ENCODE measurements at places on chromosomes 1 and 21.

- DNase-seq, result no peak
These were observed 2.9 kb upstream of the CENPL start for GRCh38 chr1:173827611-173828010.

- no peak for DNase-seq
These were observed 11.7 kb downstream of the UBE2G2 start for GRCh38 chr21:44789880-44790279.

GRCh38 chr1:5109633-5110032 lies 455.2 kb downstream of the AJAP1 start:
- no peak for DNase-seq

GRCh38 chr1:228217551-228218344 lies 9.9 kb downstream of the OBSCN start:
- DNase-seq, result no peak

GRCh38 chr1:231626535-231626950 lies at the start of gene DISC1:
Gene DISC1 (plus strand): TSS chr1:231626790. CDS start chr1:231626868, 78 bp downstream.
- peak; percentile 63 for DNase-seq

DNA sequence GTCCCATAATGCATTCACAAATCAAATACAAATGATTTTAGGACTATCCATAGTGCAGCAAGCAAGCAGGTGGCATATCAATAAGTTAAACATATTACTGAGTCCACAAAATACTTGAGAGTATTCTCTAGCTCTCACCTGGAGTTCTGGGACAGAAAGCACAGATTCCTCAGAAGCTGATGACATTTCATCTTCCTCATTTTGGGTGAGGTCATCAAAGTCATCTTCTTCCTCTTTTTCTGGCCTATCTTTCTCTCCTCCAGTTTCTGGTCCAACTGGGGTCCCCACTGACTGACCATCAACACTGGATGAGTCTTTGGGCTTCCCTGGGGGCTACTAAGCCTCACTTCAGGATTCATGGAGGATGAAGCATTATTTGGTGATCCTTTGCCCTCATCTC lies 38.9 kb downstream of the YY1AP1 start:
- DNase-seq, result no peak

DNA sequence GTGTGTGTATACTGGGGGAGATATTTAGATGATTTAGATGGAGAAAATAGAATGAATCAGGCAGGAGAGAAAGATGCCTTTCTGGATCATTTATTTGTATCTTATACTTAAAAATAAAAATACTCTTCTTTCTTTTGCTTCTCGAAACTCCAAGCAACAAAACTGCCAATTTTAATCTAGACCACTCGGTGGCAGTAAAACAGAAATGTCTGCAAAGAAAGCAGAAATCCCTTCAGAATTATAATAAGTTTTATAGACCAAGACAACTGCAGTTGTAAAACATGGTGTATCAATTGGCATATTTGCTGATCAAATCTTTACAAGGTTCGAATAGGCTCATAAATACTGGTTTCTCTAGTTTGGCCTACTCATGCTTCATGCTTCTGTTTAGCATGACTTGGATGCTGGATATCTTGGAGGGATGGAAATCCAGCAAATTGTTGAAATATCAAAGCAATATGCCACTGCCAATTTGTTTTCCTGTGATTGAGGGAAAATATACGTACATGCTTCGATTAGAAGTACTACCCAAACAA lies 15.1 kb upstream of the C1orf87 start:
- DNase-seq, result no peak

GRCh38 chr1:43348809-43349593 lies 9.8 kb upstream of the CDC20 start:
- no peak for DNase-seq

GRCh38 chr1:168498956-168499687 lies 44.7 kb downstream of the XCL2 start:
- no peak for DNase-seq

GRCh38 chr1:11204396-11205190 lies 15.4 kb downstream of the ANGPTL7 start:
- DNase-seq, result no peak

GRCh38 chr1:914131-914890 lies 9.4 kb upstream of the SAMD11 start:
- DNase-seq, result no peak

DNA sequence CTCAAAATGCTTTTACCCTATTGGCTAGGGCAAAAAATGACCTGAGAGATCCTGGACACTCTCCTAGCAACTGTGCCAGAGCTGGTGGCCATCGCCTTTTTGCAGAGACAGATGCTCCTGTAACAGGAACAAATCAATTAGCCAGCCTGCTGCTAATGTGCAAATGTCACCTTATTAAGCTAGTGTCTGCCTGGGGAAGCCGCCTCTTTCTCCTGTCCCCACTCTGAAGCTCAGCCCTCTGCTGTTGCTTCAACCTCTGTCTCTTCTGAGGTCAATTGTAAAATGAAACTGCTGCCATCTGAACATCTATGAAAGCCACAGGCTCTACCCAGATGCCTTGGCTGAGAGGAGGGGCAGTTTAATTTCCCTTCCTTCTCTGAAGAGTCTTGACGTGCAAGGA lies 85.5 kb upstream of the CACNA1E start:
- DNase-seq, result no peak

DNA sequence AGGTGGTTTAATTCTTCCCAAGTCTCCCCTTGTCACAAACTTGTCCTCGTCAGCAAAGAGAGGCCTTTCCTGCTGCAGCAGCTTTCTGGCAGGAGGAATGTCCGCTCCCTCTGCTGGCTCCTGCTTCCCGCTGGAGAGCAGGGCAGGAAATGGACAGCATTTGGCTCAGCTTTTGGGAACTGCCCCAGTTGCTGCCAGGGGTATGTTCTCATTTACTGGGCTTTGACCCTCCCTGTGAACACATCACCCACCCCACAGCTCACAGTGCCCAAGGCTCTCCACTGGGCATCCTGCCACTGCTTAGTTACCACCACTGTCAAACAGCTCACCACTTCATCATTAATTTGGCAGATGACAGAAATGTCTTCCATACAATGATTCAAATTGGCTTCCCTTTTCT lies 75.4 kb downstream of the MRPL37 start:
- no peak for DNase-seq

DNA sequence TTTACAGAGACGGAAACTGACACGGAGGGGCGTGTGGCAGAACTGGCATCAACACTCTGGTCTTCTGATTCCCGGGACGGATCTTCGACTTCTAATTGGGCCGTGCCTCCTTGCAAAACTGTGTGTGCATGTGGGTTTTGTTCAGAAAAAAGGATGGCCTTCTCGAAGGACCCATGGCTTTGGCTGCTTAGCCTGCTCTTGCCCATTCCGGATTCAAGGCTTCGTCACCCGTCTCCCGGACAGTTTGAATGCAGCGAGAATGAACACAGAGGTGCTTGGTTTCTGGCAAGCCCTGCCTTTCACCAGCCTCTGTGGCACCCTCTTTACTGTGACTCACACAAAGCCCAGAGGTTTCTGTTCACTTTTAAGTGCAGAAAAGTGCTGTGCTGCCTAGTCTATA lies 120.1 kb downstream of the PRDM2 start:
- no peak for DNase-seq

DNA sequence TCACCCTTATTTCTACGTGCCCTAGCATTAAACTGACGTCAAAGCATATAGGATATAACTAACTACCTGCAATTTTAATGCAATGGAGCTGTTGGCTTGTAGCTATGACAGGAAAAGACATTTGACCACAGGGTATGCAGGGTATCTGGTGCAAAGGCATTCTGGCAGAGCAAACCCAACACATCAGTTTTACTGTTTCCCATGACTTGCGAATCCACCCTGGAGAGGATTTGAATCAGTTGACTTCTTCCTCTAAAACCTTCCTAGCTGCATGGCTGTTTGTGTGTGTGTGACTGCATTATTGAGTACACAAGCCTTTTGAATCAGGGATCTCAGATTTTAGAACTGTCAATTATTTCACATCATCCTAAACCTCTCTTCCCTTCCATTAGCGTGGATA lies 41.7 kb upstream of the SYT14 start:
- DNase-seq, result no peak

DNA sequence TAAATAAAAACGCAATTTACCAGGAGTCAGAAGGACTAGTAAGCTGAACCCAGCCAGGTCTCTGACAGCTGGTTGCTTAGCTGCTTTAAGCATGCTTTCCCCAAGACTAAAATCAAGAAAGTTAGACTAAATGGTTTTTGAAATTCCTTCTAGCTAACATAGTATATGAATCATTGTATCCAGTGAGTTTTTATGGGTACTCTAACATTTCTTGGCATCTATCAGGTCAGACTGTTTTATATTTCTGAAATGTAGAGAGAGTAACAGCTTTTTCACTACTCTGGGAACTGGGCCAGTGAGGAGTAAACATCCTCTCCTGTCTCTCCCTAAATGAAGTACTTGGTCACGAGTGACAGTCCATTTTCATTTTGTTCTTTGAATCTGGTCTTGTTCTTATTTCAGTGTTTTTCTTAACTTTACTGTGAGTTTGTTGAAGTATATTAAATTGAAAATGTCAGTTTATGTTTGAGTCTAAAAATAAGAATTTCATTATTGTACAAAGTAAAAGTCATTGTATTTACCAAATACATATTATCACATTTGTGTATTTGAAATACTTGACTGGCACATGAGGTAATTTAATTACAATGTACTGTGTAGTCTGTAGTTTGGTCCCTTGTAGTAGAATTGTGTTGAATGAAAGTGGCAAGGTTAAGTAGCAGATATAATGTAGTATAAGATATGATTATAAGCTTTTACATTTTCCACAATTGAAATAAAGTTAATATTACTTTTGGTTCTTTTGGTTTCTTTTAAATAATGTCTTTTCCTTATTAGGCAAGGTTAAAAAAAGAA lies 47.6 kb downstream of the PKN2 start:
- DNase-seq, result peak; percentile 11

- DNase-seq, result no peak
These were observed 164.4 kb downstream of the NTPCR start for GRCh38 chr1:233114860-233115259.

GRCh38 chr1:119689511-119689910 lies 22.2 kb upstream of the PHGDH start:
- no peak for DNase-seq

DNA sequence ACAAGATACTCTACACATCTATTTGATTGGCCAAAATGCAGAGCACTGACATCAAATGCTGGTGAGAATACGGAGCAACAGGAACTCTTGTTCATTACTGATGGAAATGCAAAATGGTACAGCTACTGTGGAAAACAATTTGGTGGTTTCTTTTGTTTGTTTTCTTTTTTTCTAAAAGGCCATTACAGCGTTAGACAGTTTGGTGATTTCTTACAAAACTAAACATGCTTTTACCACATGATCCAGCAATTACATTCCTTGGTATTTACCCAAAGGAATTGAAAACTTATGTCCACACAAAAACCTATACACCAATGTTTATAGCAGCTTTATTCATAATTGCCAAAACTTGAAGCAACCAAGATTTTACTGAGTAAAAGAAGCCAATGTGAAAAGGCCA lies 66.4 kb upstream of the FBXO28 start:
- no peak for DNase-seq

- no peak for DNase-seq
These were observed 21.7 kb downstream of the ETNK2 start for GRCh38 chr1:204130178-204130577.

DNA sequence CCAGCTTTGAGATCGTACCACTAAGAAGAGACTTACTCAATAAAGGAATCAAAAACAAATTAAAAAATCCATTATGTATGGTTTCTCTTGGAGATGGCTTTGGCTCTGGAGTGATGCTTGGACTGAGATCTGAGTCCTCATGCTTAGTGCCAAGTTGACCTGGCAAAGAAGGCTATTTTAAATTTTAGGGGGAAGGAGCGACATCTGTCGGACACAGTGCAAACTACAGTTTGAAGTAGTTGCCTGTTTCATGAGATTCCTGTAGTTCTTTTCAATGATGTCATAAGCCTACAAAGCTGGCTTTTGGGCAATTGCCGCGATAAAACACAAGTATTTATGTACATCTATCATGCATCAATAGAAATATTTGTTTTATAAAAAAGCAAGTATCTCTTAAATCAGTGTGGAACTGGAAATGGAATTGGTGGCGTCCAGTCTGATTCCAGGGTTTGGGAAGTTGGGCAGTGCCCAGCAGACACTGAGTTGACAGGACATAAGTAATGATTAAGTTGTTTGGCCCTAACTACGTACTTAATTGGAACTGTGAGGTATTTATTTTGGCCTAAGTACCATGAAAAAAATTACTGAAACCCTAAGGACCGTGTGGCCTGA lies 50.0 kb downstream of the TBCE start:
- DNase-seq, result peak; percentile 43

DNA sequence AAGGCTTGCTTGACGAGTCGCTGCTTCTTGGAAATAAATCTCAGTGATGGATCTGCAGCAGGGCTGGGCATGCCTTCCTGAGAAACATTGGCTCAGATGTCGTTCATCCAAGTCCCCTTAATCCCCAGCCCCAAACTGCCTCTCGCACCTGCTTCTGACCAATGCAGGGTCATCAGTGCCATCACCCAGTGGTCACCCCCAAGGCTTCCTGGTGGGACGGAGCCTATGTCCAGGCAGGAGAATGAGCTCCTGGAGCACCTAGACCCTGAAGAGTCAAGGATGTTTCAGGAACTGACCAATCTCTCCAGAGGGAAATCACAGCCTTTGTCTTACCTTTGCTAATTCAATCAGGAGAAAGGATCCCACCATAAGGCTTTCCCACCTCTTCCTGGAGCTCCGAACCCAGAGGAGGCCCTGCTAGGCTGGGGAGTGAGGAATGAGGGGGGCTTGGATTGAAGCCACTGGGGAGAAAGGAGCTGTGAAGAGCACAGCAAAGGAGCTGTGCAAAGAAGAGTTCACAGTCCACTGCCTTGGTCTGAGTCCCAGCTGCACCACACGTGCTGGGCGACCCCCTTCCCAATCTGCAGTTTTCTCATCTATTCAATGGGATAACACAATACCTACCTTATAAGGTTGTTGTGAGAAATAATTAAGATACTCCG lies 416.1 kb downstream of the NPHP4 start:
- DNase-seq, result no peak

- no peak for DNase-seq
These were observed 125.1 kb downstream of the ETS2 start for GRCh38 chr21:38930853-38931252.

DNA sequence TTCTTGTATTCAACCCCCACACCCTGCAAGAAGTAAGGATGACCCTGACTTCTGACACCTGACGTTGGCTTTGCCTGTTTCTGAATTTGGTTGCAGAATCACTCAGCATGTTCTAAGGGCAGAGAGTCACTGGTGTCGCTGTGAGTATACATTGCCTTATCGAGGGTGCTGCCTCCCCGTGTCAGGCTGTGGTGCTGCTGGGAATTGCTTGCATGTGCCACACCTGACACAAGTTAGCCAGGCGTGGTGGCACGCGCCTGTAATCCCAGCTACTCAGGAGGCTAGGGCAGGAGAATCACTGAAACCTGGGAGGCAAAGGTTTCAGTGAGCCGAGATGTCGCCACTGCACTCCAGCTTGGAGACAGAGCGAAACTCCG lies 45.9 kb downstream of the WDR4 start:
- no peak for DNase-seq

All from retinal pigment epithelial cell (primary cell).